ENCODE measurements at places on chromosomes 5 and 9. TPM values are rescaled to one million over a fixed set of nuclear protein-coding genes. Genes with fewer than 3 reads are reported as not detected.

GRCh38 chr5:122195802-122196394 is 66.6 kb downstream of the ZNF474 start:
- DNase-seq = peak; percentile 27

GRCh38 chr9:123225374-123225813 is 43.0 kb downstream of the STRBP start:
- peak; percentile 13 for DNase-seq

GRCh38 chr5:170821257-170821800 is 37.8 kb downstream of the GABRP start:
- no peak for DNase-seq

- DNase-seq = no peak
Observed at GRCh38 chr5:122835681-122836080, 9.7 kb upstream of the SNX24 start.

DNA sequence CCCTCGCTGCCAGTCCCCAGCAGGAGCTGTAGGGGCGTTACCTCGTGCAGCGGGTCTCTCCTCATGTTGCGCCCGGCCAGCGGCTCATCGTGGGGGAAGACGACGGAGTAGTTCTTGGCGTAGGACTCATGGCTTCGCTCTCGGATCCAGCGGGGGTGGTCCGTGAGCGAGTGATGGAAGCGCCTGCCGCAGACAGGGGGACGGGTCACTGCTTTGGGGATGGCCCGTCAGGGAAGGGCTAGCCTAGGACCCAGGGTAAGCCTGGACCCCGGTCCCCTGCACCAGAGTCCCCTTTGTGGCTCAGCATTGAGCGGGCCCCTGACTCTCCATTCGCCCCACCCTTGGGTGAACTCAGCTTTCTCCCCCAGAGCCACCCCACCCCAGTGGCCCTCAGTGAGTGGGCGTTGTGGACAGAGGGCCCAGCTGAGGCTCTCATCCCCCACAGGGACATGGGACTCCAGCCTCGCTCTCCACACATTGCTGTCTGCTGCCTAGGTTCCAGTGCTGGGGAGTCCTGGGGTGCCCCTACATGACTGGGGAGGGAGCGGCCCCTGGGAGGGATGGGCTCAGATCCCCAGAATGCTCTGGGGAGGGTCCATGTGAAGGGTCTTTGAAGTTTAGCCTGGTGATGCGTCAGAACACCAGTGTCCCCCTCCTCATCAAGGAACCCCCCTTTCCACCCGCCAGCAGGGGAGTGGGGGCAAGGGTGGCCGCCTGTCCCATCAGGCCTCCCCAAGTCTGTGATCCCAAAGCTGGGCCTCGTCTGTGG is 29.7 kb downstream of the SARDH start:
- DNase-seq = no peak

DNA sequence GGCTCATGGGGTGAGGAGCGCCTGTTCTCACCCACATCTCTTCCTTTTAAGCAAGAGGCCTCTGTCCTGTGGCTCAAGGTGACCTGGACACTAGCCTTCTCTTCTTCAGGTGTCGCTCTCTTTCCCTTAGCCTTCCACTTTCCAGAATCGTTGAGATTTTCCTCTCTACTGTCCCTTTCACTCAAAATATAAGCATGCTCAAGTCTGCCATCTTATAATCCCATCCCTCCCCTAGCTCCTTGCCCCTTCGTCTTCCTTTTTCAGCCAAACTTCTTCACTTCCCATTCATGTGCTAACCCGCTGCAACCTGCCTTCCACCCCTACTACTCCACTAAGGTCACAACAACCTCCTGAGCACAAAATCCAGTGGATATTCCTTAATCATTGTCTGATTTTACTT is 13.1 kb downstream of the PTGR1 start:
- DNase-seq = no peak

DNA sequence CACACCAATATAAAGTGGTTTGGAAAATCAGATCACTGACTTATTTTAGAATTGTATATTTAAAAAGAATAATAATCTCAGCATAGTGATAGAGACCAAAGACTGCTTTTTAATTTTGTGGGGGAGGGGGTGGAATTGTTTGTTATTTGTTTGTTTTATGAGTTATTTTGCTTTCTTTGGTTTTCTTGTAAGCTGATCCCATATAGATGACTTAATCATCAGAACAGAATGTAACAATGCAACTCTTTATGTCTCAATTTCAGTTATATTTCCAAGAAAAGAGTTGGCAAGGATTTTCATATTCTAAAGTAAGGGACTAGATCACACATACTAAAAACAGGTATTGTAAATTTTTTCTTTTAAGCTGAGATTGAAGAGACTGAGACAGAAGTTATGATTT is 984.9 kb downstream of the TLE4 start:
- no peak for DNase-seq

DNA sequence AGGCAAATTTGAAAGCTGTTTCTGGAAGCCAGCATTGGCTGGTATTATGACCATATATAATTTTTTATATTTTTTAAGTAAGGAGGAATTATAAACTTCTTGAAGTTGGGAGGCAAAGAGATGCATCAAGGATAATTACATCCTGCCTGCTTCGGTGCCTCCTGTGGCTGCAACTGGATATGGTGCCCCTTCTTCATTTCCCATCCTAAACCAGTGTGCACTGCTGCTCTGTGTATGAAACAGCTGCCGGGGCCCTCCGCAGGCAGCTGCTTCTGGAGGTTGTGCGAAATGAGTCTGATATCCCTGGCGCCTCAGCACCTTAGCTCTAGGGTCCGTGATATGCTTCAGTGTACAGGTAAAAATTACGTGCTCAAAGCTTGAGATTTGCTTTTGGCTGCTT is 304.2 kb downstream of the ENC1 start:
- DNase-seq = no peak

GRCh38 chr5:108672639-108673038 is 75.1 kb upstream of the FER start:
- no peak for DNase-seq

GRCh38 chr9:34457266-34458012 is 931 bp downstream of the FAM219A start:
- peak; percentile 28 for DNase-seq

- peak; percentile 37 for DNase-seq
Observed at GRCh38 chr5:52915176-52915875, 73.8 kb upstream of the ITGA2 start.

DNA sequence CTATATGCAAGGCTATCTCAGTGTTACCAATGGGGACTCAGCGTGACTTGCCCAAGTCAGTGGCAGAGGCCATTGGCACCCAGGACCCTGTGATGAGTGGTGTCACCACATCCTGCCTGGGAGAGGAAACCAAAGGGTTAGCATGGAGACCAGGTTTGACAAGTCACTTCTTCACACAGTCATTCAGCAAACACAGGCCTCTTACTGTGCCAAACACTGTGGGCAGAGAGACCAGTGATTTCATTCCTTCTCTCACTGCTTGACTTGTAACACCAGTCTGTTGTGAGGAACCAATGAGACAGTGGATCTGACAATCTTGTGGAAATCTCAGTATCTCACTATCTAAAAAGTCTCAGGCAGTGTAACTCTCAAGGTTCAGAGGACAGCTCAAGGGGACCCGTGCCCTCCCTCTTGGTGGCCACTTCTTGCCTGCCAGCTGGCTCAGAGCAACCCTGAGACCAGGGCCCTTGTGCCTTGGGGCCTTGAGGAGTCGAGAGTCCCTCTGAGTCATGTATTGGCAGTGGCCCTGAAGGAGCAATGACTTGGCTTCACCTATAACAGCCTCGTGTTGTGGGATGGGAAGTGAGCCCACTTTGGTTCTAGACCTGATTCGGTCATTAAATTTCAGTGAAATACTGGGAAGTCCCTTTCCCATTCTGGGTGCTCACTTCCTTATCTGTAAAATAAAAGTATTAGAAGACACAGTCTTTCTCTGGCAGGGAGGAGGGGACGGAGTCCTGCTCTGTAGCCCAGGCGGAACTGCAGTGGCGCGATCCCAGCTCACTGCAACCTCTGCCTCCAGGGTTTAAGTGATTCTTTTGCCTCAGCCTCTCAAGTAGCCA is 1.6 kb downstream of the FABP6 start:
- no peak for DNase-seq

- DNase-seq = no peak
Observed at GRCh38 chr5:98401656-98402055, 371.8 kb upstream of the RGMB start.

DNA sequence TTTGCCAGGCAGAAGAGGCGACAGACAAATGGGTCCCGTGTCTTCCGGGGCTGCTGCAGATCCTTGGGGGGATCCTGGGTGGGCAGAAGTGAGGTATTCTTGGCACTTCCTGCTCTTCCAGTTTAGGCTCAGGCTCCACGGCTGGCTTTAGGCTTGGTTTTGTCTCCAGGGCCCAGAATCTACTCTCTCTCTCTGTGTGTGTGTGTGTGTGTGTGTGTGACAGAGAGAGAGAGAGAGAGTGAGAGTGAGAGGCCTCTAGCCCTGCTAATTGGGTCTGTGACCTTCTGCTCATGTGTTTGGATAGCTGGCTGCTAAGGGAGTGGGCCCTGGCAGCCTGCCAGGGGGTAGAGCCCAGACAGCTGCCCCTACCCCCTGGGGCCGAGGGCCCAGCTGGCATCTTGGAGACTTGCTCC is 39.3 kb downstream of the CRB2 start:
- DNase-seq = no peak

- no peak for DNase-seq
Observed at GRCh38 chr9:8860086-8860485, 1060.5 kb upstream of the DMAC1 start.

DNA sequence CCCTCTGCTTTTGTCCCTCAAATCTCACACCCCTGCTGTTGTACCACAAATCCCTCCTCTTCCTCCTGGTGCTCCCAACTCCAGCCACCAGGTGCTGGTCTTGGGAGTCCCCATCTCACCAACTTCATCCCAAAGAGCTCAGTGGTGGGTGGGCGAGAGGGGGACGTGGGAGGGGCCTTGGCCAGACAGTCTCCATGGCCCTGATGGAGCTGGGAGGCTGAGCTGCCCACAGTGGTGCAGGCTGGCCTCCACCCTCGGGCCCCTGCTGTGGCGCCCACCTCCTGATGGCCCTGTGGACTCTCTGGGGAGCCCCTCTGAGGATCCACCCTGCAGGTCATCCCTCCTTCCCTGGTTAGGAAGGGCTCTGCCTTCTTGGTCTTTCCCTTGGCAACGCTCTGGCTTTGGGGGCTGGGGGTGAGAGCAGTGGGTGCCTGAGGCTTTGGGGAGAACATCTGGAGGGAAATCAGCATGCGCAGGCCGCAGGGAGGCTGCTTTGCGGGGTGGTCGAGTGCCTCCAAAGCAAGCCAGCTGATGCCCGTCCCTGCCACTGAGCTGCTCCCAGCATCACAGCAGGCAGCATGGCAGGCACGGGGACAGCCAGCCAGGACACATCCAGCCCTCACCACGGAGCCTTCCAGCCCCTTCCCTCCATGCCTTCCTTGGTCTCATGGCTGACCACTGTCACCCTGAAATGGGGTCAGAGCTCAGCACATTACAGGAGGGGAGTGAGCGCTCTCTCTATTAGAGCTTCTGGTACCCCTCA is 7.6 kb upstream of the FAM163B start:
- DNase-seq = no peak

Gene TMEM8B
- polyA plus RNA-seq = 5.6 TPM

Gene SLC6A19
- not detected for polyA plus RNA-seq

Gene ADRB2
- 0.64 TPM for polyA plus RNA-seq

Gene PHYHD1
- 15.6 TPM for polyA plus RNA-seq

Gene SLC4A9
- not detected for polyA plus RNA-seq

Measured in BJ (cell line).